ENCODE measurements at places on chromosomes 7 and 10. TPM values are rescaled to one million over a fixed set of nuclear protein-coding genes. Genes with fewer than 3 reads are reported as not detected.

- no peaks in the 10 kb centered on the region for H3K36me3 ChIP-seq
- no peak overlapping the region for H3K4me3 ChIP-seq
- H3K27me3 ChIP-seq, result no peaks in the 10 kb centered on the region
- H3K27ac ChIP-seq, result no peak overlapping the region
Observed at GRCh38 chr7:99111591-99111990, 32.3 kb downstream of the SMURF1 start.

GRCh38 chr7:128988372-128988771 is 50.6 kb downstream of the IRF5 start:
- no peaks in the 10 kb centered on the region for H3K4me1 ChIP-seq
- no peak for DNase-seq
- no peaks in the 10 kb centered on the region for H3K27me3 ChIP-seq
- no peak overlapping the region for H3K4me3 ChIP-seq
- H3K36me3 ChIP-seq, result peaks cover 55% of the 10 kb centered on the region

GRCh38 chr10:79407811-79408795 is 37.3 kb downstream of the ZCCHC24 start:
- no peak for DNase-seq
- peaks cover 20% of the 10 kb centered on the region for H3K4me1 ChIP-seq
- no peaks in the 10 kb centered on the region for H3K27me3 ChIP-seq
- no peak overlapping the region for H3K27ac ChIP-seq

The MYL10 gene
- polyA plus RNA-seq, result not detected

The BMPER gene
- 4.9 TPM for polyA plus RNA-seq

The PVRIG gene
- polyA plus RNA-seq, result 1.5 TPM

DNA sequence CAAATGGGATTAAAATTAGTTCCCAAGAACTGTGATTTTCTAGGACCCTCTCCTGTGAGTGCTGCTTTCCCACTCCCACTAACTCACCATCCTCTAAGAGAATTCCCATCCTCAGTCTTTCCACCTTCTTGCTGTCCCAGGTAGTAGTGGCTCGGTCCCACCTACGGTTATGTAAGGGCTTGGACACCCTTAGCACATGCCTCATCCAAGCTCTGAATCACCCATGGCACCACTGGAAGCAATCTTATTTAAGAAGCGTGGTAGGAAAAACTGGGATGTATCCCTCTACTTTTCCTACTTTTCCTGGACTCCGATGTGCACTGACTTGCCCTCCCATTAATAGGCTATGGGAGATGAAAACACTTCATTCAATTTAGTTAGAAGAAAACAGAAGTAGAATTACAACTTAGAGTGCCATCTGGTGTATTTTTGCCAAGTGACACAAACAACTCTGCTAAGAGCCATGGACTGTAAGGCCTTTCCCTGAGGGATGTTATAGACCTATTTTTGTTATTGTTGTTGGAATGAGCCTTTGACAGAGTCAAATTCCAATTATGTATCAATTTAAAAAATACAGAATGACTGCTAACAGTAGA is 13.7 kb upstream of the ANKRD22 start:
- no peaks in the 10 kb centered on the region for H3K36me3 ChIP-seq
- DNase-seq, result peak; percentile 44
- H3K4me1 ChIP-seq, result no peaks in the 10 kb centered on the region
- H3K27ac ChIP-seq, result no peak overlapping the region

DNA sequence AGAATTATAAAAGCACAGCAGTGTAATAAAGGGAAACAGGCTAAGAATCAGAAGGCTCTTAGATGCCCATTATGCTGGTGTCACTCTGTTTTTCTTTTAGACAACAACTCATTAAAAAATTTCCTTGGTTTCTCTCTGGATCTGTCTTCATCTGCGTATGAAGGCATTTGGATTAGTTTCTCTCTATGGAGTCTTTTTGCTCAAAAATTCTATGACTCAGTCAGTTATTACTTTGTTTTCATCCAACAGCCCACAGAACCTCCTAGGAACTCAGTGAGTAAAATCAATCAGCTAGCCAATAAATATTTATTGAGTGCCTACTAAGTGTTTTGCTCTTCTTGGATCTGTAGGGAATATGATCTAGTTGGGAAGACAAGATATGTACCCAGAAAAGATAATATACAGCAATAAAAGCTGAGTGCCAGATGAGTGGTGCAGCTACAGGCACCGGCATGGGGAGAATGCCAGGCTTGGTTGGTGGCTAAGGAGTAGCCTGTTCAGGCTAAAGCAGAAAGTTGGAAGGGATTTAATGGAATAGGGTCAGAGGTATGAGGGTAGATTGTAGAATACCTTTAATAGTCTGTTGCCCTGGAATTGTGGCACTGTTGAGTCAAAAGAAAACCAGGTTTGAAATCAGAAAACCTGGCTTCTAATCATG is 156.2 kb downstream of the LRRC4 start:
- no peaks in the 10 kb centered on the region for H3K36me3 ChIP-seq
- no peak overlapping the region for H3K27ac ChIP-seq
- H3K4me3 ChIP-seq, result no peak overlapping the region
- no peaks in the 10 kb centered on the region for H3K4me1 ChIP-seq

The CHPF2 gene
- 25.1 TPM for polyA plus RNA-seq

DNA sequence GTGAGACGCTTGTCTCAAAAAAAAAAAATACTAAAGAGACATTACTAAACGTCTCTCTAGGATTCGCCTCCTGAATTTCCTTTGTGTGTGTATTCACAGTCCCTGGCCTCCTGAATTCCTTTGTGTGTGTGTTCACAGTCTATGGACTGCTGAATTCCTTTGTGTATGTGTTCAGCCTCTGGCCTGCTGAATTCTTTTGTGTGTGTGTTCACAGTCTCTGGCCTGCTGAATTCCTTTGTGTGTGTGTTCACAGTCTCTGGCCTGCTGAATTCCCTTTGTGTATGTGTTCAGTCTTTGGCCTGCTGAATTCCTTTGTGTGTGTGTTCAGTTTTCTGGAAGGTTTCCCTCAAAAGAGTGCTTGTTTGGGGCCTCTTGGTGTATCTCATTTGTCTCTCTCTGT is 8.2 kb downstream of the BMS1 start:
- H3K36me3 ChIP-seq, result peaks cover 67% of the 10 kb centered on the region
- no peaks in the 10 kb centered on the region for H3K4me1 ChIP-seq
- H3K4me3 ChIP-seq, result no peak overlapping the region
- no peak overlapping the region for H3K27ac ChIP-seq
- DNase-seq, result no peak

DNA sequence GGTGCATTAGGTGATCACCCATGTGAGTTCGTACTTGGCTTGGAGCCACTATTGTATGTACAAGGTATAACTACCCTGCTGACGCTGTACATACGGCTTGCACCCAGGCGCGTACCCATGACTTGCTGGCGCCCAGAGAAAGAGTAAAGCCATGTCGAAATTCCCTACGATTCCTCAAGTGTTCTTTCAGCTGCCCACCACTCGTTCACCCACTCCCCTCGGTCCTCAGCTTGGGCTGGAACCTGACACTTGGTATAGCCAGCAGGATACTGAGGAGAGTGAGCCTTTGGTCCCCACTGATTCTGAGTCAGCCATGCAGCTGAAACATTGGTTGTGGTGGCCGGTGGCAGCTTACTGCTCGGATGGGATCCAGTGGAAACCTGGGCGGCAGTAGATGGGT is 241.5 kb downstream of the CACNA2D1 start:
- no peak for DNase-seq
- H3K4me3 ChIP-seq, result no peak overlapping the region
- no peaks in the 10 kb centered on the region for H3K27me3 ChIP-seq
- H3K4me1 ChIP-seq, result peaks cover 2% of the 10 kb centered on the region
- H3K36me3 ChIP-seq, result no peaks in the 10 kb centered on the region

The LDB3 gene
- 4.0 TPM for polyA plus RNA-seq

The RAPGEF5 gene
- polyA plus RNA-seq, result 29.8 TPM

The C10orf71 gene
- polyA plus RNA-seq, result 0.01 TPM

GRCh38 chr10:43628956-43629355 is 19.7 kb downstream of the ZNF32 start:
- H3K4me1 ChIP-seq, result no peaks in the 10 kb centered on the region
- H3K27ac ChIP-seq, result no peak overlapping the region
- no peak for DNase-seq
- no peaks in the 10 kb centered on the region for H3K27me3 ChIP-seq

The WEE2 gene
- polyA plus RNA-seq, result 5.1 TPM

DNA sequence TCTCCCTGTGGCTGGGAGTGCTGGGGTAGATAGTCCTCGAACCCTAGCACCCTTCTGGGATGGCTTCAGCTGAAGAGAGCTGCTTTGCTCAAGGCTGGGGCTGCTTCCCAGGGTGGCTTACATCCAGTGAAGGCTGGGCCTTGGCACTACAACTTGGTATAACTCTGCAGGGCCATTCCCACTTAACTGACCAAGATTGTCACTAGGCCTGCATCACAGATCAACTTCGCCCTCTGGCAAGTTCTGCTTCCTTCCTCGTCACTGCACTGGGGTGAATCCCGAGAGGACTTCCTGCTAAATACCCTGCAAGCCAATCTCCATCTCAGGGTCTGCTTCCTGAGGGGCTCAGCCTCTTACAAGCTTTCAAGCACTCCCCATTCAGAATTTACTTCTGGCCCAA is 195.2 kb downstream of the DOCK4 start:
- H3K4me3 ChIP-seq, result no peak overlapping the region
- H3K4me1 ChIP-seq, result peaks cover 11% of the 10 kb centered on the region
- no peak overlapping the region for H3K27ac ChIP-seq
- no peaks in the 10 kb centered on the region for H3K36me3 ChIP-seq
- H3K27me3 ChIP-seq, result no peaks in the 10 kb centered on the region
- DNase-seq, result no peak

GRCh38 chr7:54705436-54705835 is 53.6 kb downstream of the SEC61G start:
- no peaks in the 10 kb centered on the region for H3K4me1 ChIP-seq
- no peaks in the 10 kb centered on the region for H3K36me3 ChIP-seq
- no peaks in the 10 kb centered on the region for H3K27me3 ChIP-seq
- DNase-seq, result no peak

GRCh38 chr10:50529660-50530059 is 94.1 kb downstream of the SGMS1 start:
- H3K27me3 ChIP-seq, result no peaks in the 10 kb centered on the region
- H3K4me3 ChIP-seq, result no peak overlapping the region
- no peak overlapping the region for H3K27ac ChIP-seq
- DNase-seq, result no peak
- H3K4me1 ChIP-seq, result no peaks in the 10 kb centered on the region
- H3K36me3 ChIP-seq, result no peaks in the 10 kb centered on the region

The GTPBP10 gene
- 22.7 TPM for polyA plus RNA-seq

The NSUN6 gene
- polyA plus RNA-seq, result 30.8 TPM

DNA sequence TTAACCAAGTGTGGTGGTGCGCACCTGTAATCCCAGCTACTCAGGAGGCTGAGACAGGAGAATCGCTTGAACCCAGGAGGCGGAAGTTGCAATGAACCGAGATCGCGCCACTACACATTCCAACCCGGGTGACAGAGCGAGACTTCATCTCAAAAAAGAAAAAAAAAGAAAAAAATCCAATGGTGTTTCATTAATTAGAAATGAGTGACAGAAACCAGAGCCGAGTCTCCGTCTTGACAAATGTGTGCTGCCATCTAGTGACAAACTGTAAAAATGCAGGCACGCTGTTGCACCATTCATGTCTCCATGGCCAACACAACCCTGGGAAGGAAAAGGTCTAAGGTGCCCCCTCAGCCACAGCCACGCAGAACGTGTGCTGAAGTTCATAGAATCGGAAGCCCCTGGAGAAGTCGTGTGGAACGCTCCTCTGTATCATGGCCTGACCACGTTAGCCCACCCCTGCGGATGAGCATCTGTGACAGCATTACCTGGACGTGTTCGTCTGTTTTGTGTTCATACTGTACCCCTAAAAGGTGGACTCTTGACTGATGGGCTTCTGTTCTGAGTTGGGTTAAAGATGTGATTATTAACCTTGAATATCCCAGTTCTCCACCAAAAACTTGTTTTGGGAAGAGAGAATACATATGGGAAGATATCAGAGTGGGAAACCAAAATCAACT is 94.9 kb downstream of the LYZL2 start:
- no peaks in the 10 kb centered on the region for H3K4me1 ChIP-seq
- H3K4me3 ChIP-seq, result no peak overlapping the region
- H3K27me3 ChIP-seq, result no peaks in the 10 kb centered on the region
- DNase-seq, result peak; percentile 67
- H3K36me3 ChIP-seq, result no peaks in the 10 kb centered on the region

- H3K4me3 ChIP-seq, result no peak overlapping the region
- no peak for DNase-seq
- no peak overlapping the region for H3K27ac ChIP-seq
- H3K27me3 ChIP-seq, result no peaks in the 10 kb centered on the region
- H3K4me1 ChIP-seq, result no peaks in the 10 kb centered on the region
Observed at GRCh38 chr10:35565602-35566081, 39.5 kb upstream of the GJD4 start.

DNA sequence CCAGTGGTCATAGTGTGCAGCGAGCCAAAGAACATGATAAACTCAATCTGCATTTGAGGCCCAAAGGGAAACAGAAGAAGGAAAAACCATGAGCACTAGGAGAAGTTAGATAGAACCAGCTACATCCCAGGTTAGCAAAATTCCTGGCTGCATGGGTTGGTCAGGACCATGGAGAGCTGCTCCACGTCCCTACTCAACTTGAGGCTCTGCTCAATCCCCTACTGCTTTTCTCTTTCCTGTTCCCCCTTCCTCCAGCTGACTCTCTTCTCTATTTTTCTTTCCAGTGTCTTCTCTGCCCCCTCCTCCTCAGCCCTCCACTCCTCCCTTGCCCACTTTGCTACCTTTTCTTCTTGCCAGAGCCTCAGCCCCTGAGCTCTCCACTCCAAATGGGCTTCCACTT is 21.9 kb upstream of the VSIR start:
- no peaks in the 10 kb centered on the region for H3K4me1 ChIP-seq
- DNase-seq, result no peak
- no peak overlapping the region for H3K27ac ChIP-seq
- H3K36me3 ChIP-seq, result no peaks in the 10 kb centered on the region
- H3K4me3 ChIP-seq, result no peak overlapping the region
- no peaks in the 10 kb centered on the region for H3K27me3 ChIP-seq

The PARG gene
- 21.5 TPM for polyA plus RNA-seq

Measured in large intestine (tissue), 12 donors.